ENCODE measurements at places on chromosomes 12 and 14.
A peak's percentile ranks its signal among the peaks of the same experiment; 100 is the strongest.

- DNase-seq = peak; percentile 52
Observed at GRCh38 chr12:1593174-1594005, 991 bp downstream of the FBXL14 start.

DNA sequence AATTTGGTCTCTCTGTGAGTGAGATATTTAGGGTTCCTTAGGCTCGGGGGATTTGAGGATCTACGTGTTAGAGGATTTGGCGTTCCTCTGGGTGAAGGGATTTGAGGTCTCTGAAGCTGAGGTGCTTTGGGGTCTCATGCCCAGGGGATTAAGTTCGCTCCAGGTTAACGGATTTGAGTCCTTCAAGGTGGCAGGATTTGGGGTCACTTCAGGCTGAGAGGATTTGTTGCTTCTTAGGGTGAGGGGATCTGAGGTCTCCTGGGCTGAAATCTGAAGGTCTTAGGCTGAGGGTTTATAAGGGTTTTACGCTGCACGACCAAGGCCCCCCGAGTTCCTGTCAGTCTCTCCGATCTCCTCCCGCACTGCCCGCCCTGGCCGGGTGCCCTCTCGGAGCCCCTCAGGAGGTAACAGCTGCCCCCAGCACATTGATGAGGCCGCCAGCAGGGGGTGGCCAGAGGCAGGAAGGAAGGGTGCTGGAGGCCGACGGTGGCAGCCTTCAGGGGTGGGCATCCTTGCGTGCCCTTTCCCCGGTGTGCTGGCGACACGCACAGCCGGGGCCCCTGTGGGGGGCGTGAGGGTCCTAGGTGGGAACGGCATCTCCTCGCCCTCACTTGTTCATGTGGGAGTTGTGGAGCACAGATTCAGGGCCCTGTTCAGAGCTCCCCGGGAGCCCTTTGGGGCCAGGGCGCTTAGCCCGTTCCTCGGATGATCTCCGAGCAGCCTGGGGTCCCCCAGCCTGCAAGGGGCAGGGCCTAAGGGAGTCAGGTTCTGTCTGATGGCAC lies 14.3 kb downstream of the CEP170B start:
- no peak for DNase-seq

DNA sequence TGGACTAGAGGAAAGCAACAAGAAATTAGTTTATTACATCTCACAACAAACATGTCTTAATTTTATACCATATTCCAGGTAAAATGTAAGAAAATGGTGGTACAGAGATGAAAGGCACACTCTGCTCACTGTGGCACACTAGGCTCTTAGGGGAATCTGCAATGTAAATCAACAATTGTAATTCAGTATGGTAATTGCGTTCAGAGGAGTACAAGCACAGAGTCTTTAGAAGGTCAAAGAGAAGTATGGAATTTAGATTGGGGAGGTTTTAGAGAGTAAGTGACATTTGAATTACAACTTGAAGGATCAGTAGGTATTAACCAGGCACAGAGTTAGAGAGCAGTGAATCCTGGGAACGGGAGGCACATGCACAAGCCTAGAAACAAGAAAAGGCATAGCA lies 694.0 kb upstream of the USP15 start:
- no peak for DNase-seq

DNA sequence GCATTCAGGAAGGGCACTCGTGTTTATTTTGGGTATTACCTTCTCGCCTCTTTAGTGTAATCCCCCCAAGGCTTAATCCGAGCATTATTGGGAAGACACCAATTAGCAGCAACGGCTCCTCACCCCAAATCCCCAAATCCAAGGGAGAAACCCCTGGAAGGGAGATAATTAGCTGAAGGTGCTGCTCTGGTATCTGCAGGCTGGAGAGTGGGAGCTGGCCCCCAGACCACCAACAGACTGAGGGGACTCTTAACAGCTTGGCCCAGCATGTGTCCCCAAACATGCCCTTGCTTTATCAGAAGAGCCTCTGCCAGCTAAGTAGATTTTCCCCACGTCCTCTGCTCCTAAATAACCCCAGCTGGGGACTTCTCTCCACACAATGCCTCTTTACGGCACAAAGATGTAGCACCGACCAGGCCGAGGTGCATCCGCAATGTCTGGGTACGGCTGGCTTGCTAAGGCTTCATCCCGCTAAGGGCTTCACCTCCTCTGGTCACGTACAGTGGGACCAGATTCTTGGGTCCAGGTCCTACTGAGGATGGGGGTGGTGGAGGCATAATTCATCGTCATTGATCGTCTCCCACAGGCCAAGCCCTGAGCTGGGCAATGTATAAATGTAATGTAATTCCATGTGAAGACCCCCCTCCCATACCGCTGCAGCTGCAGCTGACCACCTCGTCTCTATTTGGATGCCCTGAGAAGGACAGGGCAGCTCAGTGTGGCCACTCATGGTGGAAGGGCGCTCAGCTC lies 123.7 kb upstream of the GSC start:
- no peak for DNase-seq

DNA sequence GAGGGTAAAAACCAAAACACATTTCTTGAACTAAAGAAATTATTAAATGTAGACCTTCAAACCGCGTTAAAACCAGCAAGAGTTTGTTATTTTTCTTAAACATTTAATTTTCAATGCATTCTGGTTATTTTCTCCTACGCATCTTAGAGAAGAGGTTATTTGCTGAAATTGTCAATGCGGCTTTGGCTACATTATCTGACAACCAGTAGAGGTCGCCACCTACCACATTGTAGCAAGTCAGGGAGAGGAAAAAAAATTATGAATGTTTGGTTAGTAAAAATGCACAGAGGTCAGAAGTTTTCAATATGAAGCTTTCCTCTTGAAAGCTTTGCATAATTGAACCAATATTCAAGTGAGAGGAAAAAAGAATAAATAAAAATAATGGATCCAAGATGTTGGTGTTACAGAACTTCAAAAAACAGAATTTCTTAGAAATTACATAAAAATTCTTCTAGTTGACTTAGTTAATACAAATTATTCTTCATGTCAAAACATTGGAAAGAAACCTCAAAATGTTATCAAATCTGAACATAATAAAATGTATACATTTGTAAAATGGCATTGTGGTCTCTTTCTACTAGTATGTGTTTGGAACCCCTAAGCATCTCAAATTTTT lies 159.4 kb upstream of the TMTC2 start:
- DNase-seq = peak; percentile 55

GRCh38 chr12:59695379-59695778 lies 99.5 kb downstream of the SLC16A7 start:
- no peak for DNase-seq

DNA sequence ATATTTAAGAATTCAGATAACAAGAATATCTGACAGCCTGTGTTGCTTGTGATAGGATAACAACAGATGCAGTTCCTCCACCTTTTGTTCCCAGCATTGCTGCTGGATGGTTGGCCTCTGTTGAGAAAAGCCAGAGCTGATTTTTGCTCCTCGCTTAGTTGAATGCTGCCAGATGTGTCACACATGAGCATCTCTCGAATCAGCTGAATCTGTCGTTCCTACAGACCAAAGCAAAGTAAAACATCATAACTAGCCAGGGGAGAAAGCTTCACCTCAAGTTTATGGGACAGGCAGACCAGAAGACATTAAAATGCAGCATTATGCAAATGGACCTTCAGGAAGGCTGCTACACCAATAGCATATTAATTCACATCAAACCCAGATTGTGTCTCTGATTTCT lies 20.1 kb downstream of the RACGAP1 start:
- DNase-seq = peak; percentile 28

GRCh38 chr12:31533470-31533869 lies 57.5 kb downstream of the DENND5B start:
- no peak for DNase-seq

DNA sequence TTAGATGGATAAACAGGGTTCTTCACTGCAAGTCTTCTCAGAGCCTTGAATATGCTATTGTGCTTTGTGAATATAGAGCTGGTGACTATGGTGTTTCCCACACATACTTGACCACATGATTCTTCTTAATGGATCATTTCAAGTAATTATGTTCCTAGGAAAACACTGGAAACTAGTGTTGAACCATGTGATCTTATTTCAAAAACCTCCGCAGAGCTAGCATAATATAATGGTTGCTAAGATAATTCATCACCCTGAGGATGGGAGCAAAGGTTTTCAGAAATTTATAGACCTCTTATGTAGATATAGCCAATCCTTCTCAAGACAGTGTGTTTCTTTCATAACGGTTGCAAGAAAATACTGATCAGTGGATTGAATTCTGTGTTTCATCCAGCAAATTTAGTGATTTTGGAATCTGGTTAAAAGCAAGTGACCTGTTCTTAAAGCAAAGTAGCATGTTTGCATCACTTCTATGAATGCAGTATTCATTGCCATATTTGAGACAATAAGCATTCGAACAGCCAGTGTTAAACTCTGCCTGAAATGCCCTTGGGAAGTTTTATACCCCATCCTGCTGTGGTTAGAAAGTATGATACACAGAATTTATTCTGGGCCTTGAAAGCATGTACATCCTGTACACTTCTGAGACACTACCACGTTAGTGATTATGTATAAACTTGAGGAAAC lies 341.0 kb upstream of the E2F7 start:
- DNase-seq = no peak

GRCh38 chr14:85811340-85811739 lies 281.4 kb downstream of the FLRT2 start:
- DNase-seq = no peak

DNA sequence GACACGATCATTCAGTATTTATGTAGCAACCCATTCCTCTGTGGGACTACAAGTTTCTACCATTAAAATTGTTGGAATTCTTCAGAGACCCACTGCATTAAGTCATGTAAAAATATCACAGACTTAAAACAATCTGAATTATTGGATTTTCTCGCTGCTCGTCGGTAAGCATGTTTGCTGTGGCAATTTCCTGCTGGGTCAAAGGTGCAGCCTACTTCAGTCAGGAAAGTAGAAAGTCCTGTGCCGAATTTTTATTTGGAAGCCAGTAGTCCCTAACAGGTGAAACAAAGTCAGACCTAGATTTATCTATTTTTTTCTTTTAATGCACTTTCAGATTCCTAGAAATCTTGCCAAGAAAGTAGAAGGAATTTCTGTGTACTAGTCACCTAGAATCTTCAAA lies 110.4 kb upstream of the MYL2 start:
- DNase-seq = no peak

DNA sequence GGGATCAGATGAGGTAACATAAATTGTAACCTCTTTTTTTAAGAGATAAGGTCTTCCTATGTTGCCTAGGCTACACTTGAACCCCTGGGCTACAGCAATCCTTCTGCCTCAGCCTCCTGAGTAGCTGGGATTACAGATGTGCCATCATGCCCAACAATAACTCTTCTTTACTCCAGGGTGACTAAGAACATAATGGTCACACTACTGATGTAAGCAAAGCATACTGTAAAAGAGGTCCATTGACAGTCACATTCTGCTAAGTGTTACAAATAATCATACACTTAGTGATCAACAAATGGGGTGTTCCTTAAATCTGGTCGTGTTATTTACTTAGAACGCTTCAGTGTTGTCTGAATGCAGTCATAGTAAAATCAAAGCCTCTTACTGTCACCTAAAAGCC lies 68.9 kb downstream of the EPS8 start:
- no peak for DNase-seq

DNA sequence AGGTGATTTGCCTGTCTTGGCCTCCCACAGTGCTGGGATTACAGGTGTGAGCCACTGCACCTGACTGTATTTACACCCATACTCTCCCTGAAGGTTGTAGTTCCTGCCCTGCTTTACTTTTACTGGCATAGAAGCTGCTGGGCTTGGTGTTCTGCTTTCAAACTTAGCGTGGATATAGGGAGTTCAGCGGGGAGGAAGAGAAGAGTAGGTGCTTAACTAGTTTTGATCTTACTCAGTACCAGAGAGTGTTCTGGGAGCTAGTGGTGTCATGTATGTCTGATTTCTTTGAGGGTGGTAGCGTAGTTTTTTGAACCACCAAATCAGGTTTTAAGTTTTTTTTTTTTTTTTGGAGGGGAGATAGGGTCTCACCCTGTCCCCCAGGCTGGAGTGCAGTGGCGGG lies 13.8 kb downstream of the RCOR1 start:
- DNase-seq = no peak

DNA sequence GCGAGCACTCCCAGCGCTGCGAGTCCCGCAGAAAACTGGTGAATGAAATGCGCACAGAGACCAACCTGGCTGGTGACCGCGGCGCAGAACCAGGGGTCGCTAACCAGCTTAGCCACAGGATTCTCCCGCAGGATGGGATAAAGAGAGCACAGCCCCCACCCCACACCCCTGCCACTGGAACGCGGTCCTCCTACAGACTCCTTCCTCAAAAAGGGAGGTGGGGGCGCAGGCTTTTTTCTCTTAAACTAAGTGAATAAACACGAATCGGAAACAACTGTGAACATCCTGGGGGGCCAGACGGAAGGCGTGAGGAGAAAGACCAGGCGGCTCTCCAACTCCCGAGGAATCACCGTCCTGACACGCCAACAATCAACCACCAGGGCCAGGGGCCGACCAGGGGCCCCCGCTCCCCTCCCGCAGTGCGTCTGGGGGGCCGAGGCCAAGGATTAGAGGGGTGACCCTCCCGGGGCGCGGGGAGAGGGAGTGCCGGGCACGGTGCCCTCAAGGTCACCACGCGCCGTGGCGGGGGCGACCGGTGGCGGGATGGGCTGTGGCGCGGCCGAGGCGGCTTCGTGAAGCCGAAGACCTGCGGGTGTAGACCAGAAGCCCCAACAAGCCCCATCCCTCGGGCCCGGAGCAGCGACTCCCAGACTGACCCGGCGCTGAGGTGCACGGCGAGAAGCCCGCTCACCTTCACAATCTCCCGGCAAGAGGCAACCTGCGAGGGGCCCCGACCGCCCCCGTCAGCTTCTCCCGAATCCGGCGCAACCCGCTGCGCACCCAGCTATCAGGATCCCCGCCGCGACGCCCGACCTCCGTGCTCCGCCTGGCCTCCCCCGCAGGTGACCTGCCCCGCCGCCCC lies 704 bp downstream of the ATP2B1 start:
- peak; percentile 55 for DNase-seq

DNA sequence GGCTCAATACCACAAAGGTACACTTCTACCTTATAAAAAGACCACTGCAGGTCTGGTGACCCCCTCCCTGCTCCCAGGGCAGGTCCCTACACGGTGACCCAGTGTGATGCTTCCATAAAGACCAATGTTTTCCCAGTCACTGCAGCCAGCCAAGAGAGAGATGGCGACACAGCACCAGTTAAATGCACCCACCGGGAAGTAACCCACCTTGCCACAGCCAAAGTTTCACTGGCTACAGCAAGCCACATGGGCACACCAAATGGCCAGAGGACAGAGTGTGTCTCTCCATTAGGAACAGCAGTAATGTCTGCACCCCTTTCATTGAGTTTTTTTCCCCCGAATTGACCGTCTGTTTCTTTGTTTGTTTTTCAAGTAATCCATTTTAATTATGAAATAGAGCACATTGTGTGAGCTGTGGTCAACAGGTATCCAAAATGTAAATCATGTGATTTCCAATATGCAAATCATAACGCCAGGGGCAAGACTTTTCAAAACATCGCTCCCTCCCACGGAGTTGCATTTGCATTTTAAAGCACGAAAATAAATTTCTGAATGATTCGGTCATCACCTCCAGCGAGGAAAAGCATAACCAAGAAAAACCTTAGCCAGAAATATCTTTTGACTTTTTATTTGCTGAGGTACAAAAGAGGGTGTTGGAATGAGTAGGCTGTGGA lies 48.9 kb upstream of the EML1 start:
- DNase-seq = no peak

- no peak for DNase-seq
Observed at GRCh38 chr14:68461086-68461485, 331.8 kb downstream of the ZFP36L1 start.

All from BE2C (cell line).